Glomerular endothelial cell (primary cell): ENCODE measurements at places on chromosomes 7 and 10. TPM values are rescaled to one million over a fixed set of nuclear protein-coding genes. Genes with fewer than 3 reads are reported as not detected.

Gene SAP25
- 0.29 and 1.8 TPM in 2 replicates for total RNA-seq

Gene SYT15B
- total RNA-seq = 1.1 TPM in 1 of 2 replicates, not detected in the other

Gene HMX3
- total RNA-seq = not detected in 2 replicates

Gene NAMPT
- 214 and 241 TPM in 2 replicates for total RNA-seq

Gene ZNF485
- total RNA-seq = 0.76 and 1.2 TPM in 2 replicates

Gene TEX36
- not detected in 2 replicates for total RNA-seq

Gene CPA4
- 20.2 and 27.7 TPM in 2 replicates for total RNA-seq

Gene SPDYE2B
- total RNA-seq = not detected in 2 replicates

Gene STEAP2
- total RNA-seq = 0.05 and 0.70 TPM in 2 replicates

Gene CCDC7
- total RNA-seq = 2.4 and 4.4 TPM in 2 replicates

Gene SLC13A4
- total RNA-seq = not detected in 2 replicates

Gene EIF5AL1
- total RNA-seq = 0.53 TPM in 2 replicates

Gene DPCD
- total RNA-seq = 29.0 and 54.0 TPM in 2 replicates

Gene DPYSL4
- 42.2 and 42.6 TPM in 2 replicates for total RNA-seq

Gene FASTK
- 67.0 and 81.7 TPM in 2 replicates for total RNA-seq

Gene FKBP14
- total RNA-seq = 22.1 TPM in 2 replicates

Gene HTR5A
- total RNA-seq = not detected in 2 replicates

Gene NUTM2E
- 0.19 and 0.23 TPM in 2 replicates for total RNA-seq

Gene CRHR2
- total RNA-seq = not detected in 2 replicates

Gene NPSR1
- total RNA-seq = not detected in 2 replicates

Gene TRIM4
- total RNA-seq = 20.3 and 26.7 TPM in 2 replicates

Gene PRSS2
- 0.41 and 3.0 TPM in 2 replicates for total RNA-seq

Gene RBM33
- total RNA-seq = 19.1 and 34.6 TPM in 2 replicates

Gene HECTD2
- 3.9 and 8.0 TPM in 2 replicates for total RNA-seq

Gene AFAP1L2
- 3.4 and 8.6 TPM in 2 replicates for total RNA-seq

Gene ZNF365
- 0.23 and 0.58 TPM in 2 replicates for total RNA-seq

Gene GTF2IRD2
- 1.8 and 3.9 TPM in 2 replicates for total RNA-seq

Gene HOXA4
- 3.8 and 6.8 TPM in 2 replicates for total RNA-seq
